Psoas muscle (tissue), 8 donors: ENCODE measurements at places on chromosomes 1 and 21.

GRCh38 chr1:36400825-36401601 lies 3.3 kb upstream of the LSM10 start:
- peak; percentile 83 for DNase-seq

DNA sequence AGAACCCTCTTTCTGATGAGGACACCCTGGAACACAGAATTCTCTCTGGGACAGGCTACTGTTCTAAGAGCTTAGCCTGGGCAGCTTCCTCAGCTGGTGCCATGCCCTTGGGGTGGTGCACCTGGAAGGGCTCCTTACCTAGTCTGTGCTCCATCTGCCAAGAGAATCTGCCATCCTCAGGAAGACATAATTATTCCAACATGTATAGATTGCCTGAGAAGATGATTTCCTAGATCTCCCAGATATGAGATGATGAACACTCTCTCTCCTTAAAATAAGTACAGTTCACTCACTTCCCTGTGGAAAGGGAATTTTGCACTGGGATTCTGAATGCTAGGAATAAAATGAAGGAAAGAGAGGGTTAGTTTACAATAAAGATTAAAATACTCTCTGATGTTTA lies 87.6 kb downstream of the NENF start:
- no peak for DNase-seq

GRCh38 chr1:20987831-20988825 lies 188.6 kb downstream of the EIF4G3 start:
- no peak for DNase-seq

DNA sequence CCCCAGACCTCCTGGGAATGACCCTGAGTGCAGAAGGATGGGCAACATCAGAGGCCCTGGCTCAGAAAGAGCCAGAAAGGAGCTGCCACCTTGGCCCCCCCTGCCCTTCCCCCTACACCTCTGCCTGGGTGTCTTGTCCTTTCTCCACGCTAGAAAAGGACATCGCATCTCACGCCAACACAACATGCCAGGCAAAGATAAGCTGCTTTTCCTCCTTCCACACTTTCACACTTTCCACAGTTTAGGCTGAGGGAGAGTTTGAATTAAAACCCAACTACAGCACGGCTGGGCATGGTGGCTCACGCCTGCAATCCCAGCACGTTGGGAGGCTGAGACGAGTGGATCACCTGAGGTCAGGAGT lies 109.5 kb downstream of the SPSB1 start:
- no peak for DNase-seq

DNA sequence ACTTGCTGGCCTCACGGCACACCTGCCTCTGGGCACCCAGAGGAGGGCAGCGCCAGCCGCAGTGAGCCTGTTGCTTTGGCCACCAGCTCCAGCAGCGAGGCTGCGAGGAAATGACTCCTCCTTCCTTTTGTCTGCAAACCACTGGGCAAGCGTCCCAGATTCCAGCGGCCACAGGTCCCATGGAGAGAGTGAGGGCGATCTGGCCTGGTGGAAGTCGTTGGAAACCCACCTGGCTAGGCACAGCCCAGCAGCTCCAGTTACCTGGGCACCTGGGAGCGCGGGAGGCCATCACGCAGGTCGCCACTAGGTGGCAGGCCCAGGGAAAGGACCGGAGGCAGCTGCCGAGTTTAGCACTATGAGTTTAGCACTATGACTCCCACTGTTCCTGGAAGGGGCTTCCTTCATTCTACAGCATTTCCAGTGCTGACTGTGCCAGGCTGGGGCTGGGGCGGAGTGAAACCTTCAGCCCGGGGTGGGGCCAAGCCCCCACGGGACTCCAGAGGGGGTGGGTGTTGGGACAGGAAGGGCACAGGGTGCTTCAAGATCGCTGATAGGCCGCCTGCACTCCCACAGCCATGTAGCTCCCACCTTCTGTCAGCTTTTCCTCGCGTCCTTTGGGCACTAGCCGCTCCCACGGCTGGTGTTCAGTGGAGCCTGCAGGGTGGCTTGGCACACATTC lies 1.1 kb upstream of the ESPN start:
- DNase-seq = no peak

DNA sequence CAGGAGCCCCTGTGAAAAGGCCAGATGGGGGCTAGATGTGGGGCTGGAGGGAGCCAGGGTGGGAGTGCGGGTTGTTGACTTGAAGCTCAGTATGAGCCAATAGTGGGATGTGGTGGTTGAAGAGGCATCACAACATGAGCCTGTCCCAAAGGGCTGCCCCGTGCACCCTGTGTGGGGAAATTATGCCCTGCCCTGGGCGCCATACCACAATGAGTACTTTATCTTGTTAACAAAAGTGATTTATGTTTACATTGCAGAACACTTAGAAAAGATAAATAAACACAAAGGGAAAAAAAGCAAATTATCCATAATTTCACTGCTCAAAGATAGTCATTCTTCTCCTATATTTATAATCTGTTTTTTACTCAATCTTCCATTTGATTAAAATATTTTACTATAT lies 1.6 kb upstream of the NFASC start:
- DNase-seq = no peak

DNA sequence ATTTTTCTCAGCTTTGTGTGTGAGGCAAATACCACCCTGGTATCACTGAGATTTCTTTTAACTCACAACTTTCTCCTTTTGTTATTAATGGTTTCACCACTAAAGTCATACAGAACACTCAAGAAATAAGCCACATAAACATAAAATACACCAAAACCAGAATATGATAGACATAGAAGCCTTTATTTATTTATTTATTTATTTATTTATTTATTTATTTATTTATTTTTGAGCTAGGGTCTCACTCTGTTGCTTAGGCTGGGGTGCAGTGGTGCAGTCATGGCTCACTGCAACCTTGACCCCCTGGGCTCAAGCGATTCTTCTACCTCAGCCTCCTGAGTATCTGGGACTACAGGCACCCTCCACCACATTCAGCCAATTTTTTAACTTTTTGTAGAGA lies 12.5 kb downstream of the KRTAP8-1 start:
- DNase-seq = no peak

DNA sequence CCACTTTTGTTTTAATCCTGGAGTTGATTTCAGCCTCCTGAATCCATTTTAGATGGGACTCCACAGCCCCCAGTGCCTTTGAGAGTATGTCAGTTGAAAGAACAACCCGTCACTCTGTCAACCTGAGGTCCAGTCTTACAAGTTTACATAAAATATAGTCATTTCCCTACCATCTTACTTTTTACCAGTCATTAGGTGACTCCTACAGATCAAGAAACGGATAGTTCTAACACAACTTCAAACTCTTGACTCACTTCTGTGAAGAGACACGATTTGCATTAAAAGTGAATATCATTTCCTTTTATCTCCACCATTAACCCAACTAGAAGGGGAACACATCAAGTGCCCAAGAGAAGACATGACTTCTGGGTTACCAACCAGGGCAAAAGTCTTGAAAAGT lies 147.1 kb downstream of the NTPCR start:
- DNase-seq = no peak
